ENCODE measurements at places on chromosomes 11 and 22.

GRCh38 chr11:4095509-4096230, 1.1 kb downstream of the RRM1 start:
- DNase-seq, result peak; percentile 37

DNA sequence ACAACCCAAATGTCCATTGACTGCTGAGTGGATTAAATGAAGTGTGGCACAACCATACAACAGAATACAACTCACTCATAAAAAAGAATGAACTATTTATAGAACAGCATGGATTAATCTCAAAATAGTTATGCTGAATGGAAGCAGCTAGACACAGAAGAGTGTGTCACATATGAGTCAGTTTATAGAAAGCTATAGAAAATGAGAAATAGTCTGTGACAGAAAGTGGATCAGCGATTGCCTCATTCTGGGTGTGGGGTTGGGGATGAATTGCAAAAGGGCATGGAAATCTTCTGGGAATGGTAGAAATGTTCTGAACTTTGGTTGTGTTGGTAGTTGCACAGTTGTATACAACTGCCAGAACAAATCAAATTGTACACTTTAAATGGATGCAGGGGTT, 37.4 kb downstream of the PRR5L start:
- no peak for DNase-seq

- DNase-seq, result no peak
Observed at GRCh38 chr11:69310351-69310750, 16.4 kb downstream of the MYEOV start.

- DNase-seq, result no peak
Observed at GRCh38 chr11:57239348-57239747, 2.3 kb upstream of the APLNR start.

DNA sequence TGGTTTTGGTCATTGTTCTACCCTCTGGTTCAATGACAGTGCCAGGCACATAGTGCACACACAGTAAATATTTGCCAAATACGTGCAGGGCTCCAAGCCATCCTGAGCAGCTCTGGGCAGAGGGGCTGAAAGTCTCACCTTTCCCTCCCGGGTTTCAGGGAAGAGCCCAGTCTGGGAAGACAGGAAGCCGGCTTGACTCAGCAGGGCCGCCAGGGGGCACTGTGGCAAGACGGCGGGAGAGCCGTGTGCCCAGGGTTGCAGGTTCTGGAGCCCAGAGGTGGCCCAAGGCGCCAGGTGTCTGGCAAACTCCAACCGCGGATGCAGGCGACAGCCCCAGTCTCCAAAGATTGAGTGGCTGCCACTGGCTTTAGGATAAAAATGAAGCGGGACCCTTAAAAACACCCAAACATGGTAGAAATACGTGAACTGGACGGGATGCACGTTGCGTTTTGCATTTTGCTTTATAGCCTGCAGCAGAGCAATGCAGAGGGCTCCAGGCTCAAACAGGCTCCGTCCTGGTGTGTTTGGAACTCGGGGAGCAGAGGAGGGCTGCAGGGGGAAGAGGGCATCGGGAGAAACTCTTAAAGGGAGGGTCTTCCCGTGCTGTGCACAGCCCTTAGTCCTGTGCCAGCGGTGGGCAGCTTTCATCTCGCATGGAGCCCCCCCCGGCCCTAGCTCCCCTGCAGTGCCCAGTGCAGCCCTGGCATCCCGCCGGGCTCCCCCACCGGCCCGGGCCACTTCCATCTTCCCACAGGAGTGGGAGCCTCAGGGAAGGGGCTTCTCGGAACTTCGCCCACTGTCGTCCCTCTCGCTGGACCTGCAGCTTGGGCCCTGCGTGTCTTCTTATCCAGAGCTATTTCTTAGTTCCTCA, 10.7 kb downstream of the KRTAP5-5 start:
- peak; percentile 65 for DNase-seq
